KG1 (cell line): ENCODE measurements at places on chromosomes 3 and 15.

DNA sequence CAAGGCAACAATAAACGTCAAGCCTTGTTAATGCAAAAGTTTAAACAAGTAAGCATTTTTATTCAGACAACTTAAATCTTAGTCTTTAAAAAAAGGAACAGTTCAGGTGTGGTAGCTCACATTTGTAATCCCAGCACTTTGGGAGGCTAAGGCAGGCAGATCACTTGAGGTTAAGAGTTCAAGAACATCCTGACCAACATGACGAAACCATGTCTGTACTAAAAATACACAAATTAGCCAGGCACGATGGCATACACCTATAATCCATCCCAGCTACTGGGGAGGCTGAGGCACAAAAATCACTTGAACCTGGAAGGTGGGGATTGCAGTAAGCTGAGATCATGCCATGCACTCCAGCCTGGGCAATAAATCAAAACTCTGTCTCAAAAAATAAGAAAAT lies 19.9 kb downstream of the ZBTB20 start:
- no peak for DNase-seq

DNA sequence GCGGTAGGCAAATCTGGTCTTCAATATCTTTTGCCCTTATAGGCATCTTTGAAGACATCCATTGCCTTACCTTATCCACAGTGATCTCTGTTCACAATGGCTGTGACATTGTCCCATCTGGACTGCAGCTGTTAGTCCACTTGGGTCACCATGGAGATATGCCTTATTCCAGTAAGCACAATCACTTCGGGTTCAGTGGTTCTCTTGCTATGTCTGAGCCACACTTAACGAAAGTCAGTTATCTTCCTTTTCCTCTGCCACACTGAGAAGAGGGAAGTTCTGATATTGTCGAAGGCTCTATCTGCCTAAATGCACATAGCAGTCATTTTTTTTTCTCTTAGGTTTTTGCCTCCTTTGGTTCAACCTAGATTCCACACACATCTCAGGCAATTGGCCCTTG lies 119.0 kb upstream of the SATB1 start:
- DNase-seq, result no peak

GRCh38 chr3:178465260-178466180 lies 70.7 kb upstream of the KCNMB2 start:
- DNase-seq, result no peak

GRCh38 chr3:191362524-191363090 lies 32.3 kb upstream of the UTS2B start:
- DNase-seq, result no peak

- DNase-seq, result no peak
Observed at GRCh38 chr3:108698461-108698860, 58.7 kb downstream of the RETNLB start.
